NCI-H1436 treated with DMSO at 0.1 percent for 48 hours (cell line): ENCODE measurements at places on chromosomes 6 and 20.

DNA sequence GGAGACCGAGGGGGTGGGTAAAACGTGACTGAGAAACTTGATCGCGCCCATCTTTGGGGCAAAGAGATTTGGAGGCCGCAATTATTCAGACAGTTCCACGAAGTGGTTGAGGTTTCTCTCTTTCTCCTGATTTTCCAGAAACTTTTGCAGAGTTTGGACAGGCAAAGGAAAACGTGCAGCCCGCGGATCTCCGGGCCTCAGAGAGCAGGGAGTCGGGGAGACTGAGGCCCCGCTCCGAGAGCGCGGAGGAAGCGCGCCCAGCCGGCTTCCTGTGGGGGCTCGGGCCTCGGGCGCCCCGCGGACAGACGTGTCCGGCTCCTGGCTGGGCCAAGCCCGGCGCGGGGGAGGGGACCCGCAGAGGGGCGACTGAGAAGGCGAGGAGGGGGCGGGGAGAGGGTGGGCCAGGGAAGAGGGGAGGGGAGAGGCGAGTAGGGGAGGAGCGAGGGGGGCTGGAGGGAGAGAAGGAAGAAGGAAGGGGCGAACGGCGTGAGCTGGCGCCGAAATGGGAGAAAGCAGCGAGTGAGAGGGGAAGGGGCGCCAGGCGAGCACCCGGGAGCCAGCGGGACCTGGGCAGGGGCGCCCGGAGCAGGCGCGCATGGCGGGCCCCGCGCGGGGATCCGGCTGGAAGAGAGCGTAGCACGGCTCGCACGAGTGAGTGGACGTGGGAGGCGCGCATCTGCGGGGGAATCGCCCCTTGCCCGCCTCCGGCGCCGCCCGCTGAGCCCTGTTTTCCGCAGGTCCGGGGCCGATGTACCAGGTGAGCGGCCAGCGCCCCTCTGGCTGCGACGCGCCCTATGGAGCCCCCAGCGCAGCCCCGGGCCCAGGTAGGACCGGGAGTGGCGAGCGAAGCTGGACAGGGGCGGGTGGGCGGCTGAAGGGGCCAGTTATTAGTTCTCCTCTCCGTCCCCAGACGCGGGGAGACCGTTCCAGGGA lies at the start of gene MDFI:
TSS of gene MDFI (plus strand) at position 467 of the 933 bp plus-strand sequence. CDS start at position 749, 282 bp downstream.
- no peak for DNase-seq

GRCh38 chr6:111745186-111745585 lies 128.1 kb downstream of the FYN start:
- DNase-seq = no peak

DNA sequence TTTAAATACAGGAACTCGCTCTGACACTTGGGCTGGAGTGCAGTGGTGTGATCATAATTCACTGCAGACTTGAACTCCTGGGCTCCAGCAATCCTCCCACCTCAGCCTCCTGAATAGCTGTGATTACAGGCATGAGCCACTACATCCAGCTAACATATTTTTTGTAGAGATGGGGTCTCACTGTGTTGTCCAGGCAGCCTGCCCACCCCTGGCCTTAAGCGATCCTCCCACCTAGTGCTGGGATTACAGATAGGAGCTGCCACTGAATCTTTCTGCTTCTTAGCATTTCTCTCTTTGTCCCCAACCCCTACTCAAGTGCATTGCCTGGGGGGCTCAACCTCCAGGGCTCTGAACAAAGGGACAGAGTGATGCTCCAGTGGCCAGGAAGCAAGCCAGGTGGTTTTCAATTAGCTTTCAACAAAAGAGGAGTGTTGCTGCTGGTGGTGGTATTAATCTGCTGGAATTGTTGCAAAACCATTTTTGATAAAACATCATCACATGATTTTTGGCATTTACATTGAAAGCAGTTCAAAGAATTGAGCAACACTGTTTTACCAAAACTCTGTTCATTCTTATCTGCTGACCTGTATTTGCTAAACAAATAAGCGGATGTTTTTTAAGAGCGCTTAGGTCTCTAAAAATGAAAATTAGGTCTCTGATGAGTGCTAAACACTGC lies 40.4 kb upstream of the BPIFA2 start:
- DNase-seq = no peak

GRCh38 chr6:14055541-14055940 lies 62.0 kb upstream of the CD83 start:
- peak; percentile 56 for DNase-seq

- DNase-seq = no peak
Measured at GRCh38 chr6:51910851-51911250, 176.6 kb downstream of the PKHD1 start.

- DNase-seq = no peak
Measured at GRCh38 chr6:137740967-137741761, 125.9 kb upstream of the TNFAIP3 start.

- no peak for DNase-seq
Measured at GRCh38 chr20:32622585-32623468, 37.7 kb upstream of the NOL4L start.

- no peak for DNase-seq
Measured at GRCh38 chr6:163984124-163984936, 569.8 kb downstream of the QKI start.

- DNase-seq = no peak
Measured at GRCh38 chr20:63054103-63054474, 47.3 kb upstream of the BHLHE23 start.

GRCh38 chr20:56391596-56392131 lies 351 bp downstream of the AURKA start:
- no peak for DNase-seq

GRCh38 chr20:33833333-33833732 lies 22.2 kb downstream of the CHMP4B start:
- DNase-seq = no peak

DNA sequence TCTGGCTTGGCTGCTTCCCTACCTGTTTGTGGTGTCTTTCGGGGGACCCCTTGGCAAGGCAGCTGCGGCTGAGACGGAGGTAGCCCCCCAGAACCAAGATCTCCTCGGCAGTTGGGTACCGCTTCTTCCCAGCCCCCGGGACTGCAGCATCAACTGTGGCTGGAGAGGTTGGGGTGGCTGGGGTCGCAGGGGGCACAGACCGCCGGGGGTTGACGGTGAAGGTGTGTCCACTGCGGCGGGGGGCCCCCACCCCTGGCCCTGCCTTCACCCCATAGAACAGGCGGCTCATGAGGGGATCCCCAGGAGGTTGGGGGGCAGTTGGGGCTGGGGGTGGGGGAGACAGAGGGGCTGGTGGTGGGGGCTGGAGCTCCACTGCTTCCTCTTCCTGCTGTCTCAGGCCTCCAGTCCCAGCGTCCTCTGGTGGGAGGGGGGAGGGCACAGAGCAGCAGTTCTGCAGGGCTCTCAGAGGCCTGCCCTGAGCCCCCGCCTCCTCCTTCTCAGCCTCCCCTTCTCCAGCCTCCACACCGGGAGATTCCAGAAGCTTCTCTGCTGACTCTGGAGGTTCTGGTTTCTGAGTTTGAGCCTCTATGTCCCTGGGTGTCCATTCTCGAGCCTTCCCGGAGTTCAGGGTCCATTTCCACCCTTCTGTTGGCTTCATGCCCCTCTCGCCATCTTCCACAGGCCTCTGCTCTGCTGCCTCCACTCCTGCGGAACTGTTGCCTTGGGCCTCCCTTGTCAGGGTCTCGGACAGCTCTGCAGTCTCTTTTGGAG lies 1.9 kb downstream of the PPP1R18 start:
- DNase-seq = no peak

- no peak for DNase-seq
Measured at GRCh38 chr20:50710492-50711063, 19.2 kb upstream of the RIPOR3 start.

- no peak for DNase-seq
Measured at GRCh38 chr20:2713285-2713684, 20.7 kb downstream of the EBF4 start.

- no peak for DNase-seq
Measured at GRCh38 chr6:81774542-81774941, 22.1 kb upstream of the TENT5A start.

- no peak for DNase-seq
Measured at GRCh38 chr6:12958052-12958706, 241.6 kb downstream of the PHACTR1 start.
